Suprapubic skin (tissue), 4 donors: ENCODE measurements at places on chromosomes 16 and 17. TPM values are rescaled to one million over a fixed set of nuclear protein-coding genes. Genes with fewer than 3 reads are reported as not detected.

Gene MYO15A
- 0.42 TPM for total RNA-seq

- DNase-seq, result no peak
- H3K27me3 ChIP-seq, result peaks cover 66% of the 10 kb centered on the region
- no peak overlapping the region for H3K4me3 ChIP-seq
- peaks cover 60% of the 10 kb centered on the region for H3K4me1 ChIP-seq
- H3K36me3 ChIP-seq, result no peaks in the 10 kb centered on the region
Measured at GRCh38 chr16:88936556-88937205, 40.3 kb downstream of the CBFA2T3 start.

GRCh38 chr17:50192144-50192617, 9.2 kb downstream of the COL1A1 start:
- H3K27ac ChIP-seq, result no peak overlapping the region
- H3K4me3 ChIP-seq, result no peak overlapping the region
- no peak for DNase-seq
- H3K4me1 ChIP-seq, result peaks cover 12% of the 10 kb centered on the region

DNA sequence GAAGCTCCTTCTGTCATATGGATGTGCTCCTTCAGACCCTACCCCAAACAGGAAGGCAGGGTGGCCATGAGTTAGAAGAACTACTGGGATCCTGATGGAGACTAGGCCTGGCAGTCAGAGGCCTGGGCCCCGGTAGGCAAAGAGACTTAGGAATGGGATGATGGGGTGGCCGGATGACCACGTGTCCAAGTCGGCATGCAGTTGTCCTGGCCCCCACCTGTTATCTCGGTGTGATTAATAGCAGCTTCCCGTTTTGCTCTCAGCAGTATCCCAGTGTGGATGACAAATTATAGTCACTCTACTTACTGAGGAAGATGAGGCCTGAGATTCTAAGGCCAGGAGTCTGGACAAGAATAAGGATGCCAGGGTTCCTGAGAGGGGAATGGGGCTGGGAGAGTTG, 1.5 kb downstream of the TNFSF12 start:
- H3K4me1 ChIP-seq, result peaks cover 24% of the 10 kb centered on the region
- H3K27me3 ChIP-seq, result no peaks in the 10 kb centered on the region
- H3K4me3 ChIP-seq, result no peak overlapping the region
- no peak for DNase-seq
- no peak overlapping the region for H3K27ac ChIP-seq

Gene KRTAP4-1
- total RNA-seq, result 4.2 TPM
